NCI-H524 (cell line): ENCODE measurements at places on chromosomes 7 and 10.

DNA sequence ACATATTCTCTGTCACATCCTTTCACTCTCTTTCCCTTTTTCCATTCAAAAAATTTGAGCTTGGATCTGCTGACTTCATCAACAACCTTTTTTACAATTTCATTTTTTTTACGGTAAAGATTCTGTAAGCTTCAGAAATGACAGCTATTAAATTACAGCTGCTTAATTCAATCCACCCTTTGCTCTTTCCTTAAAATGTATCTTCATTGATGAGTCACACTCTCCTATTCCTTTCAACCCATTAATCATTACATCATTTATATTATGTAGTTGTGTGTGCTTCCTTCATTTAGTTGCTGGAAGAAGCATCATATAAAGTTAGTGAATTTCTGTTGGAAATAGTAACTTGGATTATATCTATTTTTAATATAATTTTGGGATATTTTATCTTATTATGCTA is 67.1 kb upstream of the MAGI2 start:
- DNase-seq: no peak

- DNase-seq: no peak
These were observed 42.1 kb upstream of the EFCAB10 start for GRCh38 chr7:105623378-105623777.

DNA sequence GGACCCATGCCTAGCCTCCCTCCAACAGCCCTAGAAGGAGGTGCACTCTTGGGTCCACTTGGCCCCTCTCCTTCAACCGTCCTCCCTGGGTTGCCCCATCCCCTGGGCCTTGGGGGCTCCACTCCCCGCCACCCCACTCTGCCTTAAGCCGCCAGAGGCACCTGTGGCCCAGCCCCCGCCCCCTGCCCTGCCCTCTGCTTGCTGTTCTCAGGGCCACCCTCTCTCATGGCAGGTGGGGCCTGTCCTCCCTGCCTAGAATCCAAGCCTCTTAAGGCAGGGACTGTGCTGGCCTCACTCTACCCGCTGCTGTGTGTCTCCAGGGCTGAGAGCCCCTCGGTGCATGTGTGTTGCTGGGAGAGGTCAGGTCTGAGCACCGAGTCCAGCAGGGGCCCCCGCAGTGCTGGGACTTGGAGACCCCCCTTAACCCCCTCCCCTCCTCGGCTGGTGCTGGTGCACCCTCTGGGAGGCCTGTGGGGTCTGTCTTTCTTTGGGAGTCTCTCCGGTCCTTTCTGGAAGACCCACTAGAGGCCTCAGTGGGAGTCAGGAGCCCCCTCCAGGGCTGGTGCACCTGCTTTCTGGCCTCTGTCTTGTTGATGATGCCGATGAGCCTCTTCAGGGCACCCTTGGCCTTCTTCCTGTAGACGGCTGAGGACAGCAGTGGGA is 43.8 kb downstream of the CFAP46 start:
- no peak for DNase-seq

GRCh38 chr10:22649390-22649841 is 65.0 kb downstream of the PIP4K2A start:
- no peak for DNase-seq

DNA sequence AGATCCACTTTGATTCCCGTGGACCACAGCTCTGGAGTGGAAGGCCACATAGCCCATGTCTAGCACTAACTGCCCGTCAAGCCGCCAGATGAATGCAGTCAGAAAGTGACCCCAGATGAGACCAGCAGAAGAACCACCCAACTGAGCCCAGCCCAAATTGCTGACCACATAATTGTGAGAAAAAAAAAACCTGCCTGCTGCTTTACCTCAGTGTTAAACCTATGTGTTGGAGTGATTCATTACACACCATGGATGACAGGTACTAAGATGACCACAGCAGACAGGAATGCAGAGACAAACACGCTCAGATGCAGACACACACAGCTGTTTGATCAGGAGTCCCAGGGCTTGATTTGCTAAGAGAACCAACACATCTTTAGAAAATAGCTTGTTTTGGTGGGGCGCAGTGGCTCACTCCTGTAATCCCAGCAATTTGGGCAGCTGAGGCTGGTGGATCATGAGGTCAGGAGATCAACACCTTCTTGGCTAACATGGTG is 168.1 kb upstream of the PPP2R2D start:
- no peak for DNase-seq

DNA sequence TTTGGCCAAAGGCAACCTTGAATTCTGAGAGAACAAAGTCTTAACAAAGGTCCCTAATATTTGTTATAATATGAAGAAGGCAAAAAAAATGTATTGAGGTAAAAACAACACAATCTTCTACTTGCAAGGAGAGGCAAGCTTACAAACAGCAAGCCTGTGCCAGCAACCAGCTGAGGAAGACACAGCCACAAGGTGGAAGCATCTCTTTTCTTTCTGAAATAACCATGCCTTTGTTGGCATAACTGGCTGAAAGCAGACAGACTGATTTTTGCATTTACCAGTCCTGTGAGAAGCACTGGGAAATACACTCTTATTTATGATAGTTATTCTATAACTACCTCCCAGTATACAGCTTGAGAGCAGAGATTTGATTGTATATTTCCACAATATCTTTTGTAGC is 292.0 kb downstream of the PHTF2 start:
- DNase-seq: no peak

- peak; percentile 34 for DNase-seq
These were observed 95.6 kb downstream of the USP6NL start for GRCh38 chr10:11515596-11516430.

DNA sequence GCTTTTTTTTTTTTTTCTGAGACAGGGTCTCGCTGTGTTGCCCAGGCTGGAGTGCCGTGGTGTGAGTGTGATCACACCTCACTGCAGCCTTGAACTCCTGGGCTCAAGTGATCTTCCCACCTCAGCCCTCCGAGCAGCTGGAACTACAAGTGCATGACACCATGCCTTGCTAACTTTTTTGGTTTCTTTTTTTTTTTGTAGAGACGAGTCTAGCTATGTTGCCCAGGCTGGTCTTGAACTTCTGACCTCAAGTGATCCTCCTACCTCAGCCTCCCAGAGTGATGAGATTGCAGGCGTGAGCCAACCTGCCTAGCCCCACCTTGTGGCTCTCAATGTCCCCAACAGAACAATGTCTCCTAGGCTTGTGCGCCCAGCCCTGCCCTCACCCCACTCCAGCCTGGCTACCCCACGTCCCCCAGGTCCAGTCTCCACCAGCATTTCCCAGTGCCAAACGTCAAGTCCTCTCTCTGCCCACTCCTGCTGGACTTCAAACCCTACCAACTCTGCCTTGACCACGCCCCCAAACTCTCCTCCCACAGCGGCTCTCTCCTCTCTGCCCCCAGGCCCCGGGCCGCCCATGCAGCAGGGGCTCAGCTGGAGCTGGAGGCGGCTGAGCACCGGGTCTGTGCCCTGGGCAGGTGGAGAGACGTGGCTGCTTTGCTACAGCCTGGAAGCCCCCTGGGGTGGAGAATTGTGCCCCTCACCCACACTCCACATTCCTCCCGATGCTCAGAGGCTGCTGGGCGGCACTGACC is 18.9 kb downstream of the BHLHA15 start:
- DNase-seq: no peak

DNA sequence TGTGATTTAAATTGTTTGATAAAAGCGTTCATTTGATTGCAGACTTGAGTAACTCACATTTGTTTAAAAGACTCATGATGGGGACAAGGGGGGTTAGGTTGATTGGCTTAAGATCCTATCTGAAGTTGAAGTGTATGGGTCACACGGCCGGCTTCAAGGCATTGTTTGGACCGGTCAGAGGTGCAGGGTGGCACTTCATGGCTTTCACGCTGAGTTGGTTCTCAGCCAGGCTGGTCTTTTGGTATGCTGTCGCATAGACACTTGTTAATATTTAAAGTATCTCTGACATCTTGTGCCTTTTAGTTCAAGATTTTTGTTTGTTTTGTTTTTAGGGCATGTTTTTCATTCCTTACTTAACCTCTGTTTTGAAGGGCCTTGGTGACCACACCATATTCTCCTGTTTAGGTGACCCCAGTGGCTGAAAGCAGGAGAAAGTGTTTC is 58.1 kb downstream of the CCNY start:
- no peak for DNase-seq

- DNase-seq: no peak
These were observed 87.3 kb upstream of the KAT6B start for GRCh38 chr10:74738985-74739567.

DNA sequence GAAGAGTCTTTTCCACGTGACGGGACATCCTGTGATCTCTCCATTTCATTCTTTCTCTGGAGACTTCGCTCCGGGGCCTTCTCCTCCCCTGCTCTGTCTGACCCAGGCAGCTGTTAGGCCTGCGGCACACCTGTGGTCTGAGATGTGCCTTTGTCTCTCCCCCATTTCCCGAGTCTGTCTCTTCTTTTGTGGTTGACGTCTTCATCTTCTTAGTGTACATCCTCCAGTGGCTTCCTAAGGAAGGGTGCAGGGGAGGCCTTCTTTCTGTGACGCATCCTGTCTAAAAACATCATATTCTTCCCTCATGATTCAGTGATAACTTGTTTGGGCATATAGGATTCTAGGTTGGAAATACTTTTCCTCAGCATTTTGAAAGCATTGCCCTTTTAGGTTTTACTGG is 17.2 kb upstream of the ATP6V0E2 start:
- DNase-seq: no peak

- DNase-seq: no peak
These were observed 25.6 kb upstream of the MKX start for GRCh38 chr10:27771231-27771630.

DNA sequence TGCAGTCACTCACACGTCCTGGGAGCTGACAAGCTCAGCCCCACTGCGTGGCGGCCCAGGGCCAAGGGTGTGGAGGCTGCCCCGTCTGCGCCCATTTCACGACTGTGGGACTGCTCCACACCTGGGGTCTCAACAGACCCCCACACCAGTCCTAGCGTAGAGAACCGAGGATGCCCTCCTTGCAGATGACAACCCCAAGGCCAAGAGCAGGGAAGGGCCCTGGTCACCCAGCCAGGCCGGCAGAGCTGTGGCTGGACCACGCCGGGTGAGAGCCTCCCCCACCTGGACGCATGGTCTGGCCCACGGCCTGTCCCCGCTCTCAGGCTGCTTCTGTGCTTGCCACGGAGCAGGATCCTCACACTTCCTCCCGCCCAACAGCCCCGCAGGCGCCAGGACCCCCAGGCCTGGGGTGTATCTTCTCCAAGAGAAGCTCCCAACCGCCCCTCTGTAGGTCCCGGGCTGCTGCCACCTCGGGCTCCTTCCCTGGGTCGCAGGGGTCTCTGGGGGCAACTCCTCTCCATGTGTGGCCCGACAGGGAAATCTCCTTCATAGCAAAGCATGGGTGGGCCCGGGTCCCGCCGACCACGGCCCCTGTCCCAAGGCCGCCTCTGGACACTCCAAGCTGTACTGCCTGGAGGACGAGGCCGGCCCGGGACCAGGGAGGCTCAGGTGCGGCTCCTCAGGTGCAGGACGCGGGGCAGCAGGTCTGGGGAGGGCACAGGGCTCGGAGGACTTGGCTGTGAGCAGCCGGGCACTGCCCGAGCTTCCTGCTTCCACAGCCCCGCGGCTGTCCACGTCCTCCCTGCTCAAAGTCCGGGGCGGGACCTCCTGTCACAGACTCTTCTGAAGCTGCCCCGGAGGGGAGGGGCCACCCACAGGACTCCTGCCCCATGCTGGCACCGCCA is 88.8 kb downstream of the FOXL3 start:
- DNase-seq: peak; percentile 25

DNA sequence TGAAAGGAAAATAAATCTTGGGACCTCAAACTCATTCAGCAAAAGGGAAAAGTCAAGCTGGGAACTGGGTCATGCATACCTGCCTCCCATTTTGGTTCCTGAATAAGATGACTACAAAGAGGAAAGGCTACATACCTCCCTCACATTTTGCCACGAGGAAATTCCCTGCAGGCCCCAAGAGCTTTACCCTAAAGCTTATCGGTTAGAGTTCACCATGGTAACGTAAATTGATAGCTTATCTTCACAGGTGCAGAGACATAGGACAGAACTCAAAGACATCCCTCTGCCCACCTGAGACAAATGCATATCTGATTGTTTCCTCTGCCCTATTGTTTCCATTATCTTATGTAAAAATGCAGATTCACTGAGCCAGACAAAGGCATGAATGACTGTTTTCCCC is 31.5 kb upstream of the GRB10 start:
- no peak for DNase-seq

GRCh38 chr7:159068893-159069448 is 75.7 kb downstream of the VIPR2 start:
- no peak for DNase-seq

DNA sequence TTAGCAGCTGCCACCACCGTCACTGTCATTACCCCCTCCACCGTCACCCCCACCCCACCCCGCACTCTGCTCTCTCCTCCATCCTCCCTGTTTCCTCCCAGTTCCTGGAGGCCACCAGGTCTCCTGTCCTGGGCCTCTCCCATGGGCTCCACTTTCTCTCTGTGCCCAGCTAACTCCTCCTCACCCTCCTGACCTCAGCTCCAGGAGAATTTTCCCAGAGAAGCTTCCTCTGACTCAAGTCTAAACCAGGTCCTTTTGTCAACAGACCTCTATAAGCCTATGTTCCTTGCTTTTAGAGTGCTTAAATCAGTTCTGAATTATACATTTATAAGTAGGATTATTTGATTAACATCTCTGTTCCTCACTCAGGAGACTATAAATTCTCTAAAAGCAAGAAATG is 150.0 kb downstream of the ARHGAP12 start:
- no peak for DNase-seq

- no peak for DNase-seq
These were observed 21.3 kb upstream of the ARHGAP21 start for GRCh38 chr10:24744946-24745345.

DNA sequence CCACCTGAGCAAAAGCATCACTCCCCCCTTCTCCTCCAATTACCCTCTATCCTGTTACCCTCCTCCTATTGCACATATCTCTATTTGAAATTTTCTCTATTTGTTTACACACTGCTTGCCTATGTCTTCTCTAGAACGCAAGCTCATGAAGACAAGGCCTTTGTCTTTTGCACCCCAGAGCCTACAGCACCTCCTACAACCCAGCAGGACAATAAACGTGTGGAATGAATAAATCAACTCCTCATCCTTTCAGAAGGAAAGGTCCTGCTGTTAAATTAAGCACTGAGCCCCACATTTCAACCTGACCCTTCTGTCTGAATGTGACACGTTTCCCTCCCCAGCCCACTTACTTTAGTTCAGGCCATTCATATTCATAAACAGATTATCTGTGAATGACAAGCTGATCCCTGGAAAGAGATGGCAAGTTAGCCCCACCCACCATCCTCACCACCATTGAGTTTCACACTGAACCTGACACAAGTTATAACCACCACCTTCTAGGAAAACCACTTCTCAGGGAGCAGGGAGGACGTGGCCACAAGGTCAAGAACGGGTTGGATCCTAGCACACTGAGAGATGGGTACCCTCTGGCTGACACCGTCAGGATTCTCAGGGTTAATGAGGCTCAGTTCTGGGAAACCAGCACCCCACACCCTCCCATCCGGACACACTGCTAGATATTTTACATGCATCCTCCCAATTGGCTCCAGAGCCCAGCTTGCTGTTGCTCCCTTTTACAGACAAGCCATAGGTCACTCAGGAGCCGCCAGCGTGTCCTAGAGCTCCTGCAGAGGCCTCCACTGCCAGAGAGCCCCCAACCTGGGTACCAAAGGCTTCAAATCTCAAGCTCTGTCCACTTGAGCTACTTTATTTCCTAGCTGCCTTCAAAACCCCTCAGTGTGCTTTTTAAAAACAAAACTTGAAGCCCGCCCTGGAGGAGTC is 934 bp downstream of the PRTFDC1 start:
- DNase-seq: peak; percentile 58

GRCh38 chr7:158476331-158476932 is 111.2 kb downstream of the PTPRN2 start:
- no peak for DNase-seq
